ENCODE measurements at places on chromosomes 1 and 21.

- DNase-seq, result peak; percentile 64
These were observed at the start of gene VANGL1 for GRCh38 chr1:115641762-115642167. Gene VANGL1, plus strand, starts transcription at chr1:115641970. Its CDS starts 9,444 bp downstream, at chr1:115651414.

GRCh38 chr1:59394706-59395425, 98.0 kb downstream of the FGGY start:
- no peak for DNase-seq

GRCh38 chr1:112881742-112882127, 74.3 kb downstream of the SLC16A1 start:
- no peak for DNase-seq

GRCh38 chr1:226638001-226638601, 89.5 kb downstream of the STUM start:
- DNase-seq, result no peak

DNA sequence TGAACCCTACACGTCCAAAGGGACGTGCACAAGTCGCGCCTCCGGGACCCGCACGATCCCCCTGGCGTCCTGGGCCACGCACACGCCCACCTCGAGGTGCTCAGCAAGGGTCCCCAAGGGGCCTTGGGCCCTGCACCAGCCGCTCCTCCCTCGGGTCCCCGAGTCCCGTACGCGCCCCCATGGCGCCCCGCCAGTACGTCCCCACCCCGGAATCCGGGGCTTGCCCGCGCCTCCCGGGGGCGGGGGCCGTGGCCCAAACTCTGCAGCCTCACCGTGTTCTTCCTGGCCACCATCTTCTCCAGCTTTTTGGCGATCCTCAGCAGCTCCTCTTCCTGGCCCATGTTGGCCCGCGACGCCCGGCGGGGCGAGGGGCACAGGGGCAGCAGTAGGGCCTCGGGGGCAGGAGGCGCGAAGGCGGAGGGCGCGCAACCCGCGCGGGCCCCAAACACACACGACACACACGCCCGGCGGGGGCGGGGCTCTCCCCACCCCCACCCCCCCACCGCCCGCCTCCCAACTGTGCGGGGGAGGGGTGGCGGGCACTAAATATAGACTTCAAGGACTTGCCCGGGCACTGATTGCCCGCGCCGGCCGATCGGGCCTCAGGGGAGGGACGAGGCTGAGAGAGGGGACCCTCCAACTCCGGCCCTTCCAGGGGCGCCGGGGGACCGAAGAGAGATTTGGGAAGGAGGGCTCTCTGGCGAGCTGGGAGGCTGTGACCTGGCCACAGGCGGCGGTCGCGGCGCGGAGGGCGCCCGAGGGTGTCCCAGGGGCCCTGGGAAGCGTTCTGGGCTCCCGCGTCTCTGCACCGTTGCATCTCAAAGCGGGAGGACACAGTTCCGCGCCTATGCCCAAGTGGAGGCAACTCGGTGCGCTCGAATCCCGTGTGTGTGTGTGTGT, at the start of gene TCEA3:
Gene TCEA3 (minus strand): TSS at position 456 of the 900 bp plus-strand sequence. CDS start 115 bp downstream, at position 341.
- no peak for DNase-seq

GRCh38 chr21:29334717-29335428, 36.2 kb downstream of the BACH1 start:
- DNase-seq, result peak; percentile 79

- DNase-seq, result no peak
These were observed 107.6 kb upstream of the NFIA start for GRCh38 chr1:60974524-60975372.

- DNase-seq, result no peak
These were observed 23.0 kb downstream of the RGS2 start for GRCh38 chr1:192831706-192832355.

DNA sequence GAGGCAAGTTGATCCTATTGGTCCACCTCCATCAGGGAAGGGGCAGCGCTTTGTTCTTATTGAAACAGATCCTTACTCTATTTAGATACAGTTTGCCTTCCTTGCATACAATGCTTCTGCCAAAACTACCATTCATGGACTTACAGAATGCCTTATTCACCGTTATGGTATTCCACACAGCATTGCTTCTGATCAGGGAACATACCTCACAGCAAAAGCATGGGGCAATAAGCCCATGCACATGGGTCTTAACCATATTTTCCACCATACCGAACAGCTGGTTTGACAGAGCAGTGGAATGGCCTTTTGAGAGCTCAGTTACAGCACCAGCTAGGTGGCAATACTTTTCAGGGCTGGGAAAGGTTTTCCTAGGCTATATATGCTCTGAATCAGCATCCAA, 544.8 kb upstream of the ADGRL4 start:
- DNase-seq, result no peak

- DNase-seq, result no peak
These were observed 54.6 kb downstream of the STXBP3 start for GRCh38 chr1:108801101-108801500.

- DNase-seq, result no peak
These were observed 73.5 kb upstream of the AKT3 start for GRCh38 chr1:243923292-243924171.

GRCh38 chr1:210705086-210705485, 376.4 kb downstream of the HHAT start:
- no peak for DNase-seq

DNA sequence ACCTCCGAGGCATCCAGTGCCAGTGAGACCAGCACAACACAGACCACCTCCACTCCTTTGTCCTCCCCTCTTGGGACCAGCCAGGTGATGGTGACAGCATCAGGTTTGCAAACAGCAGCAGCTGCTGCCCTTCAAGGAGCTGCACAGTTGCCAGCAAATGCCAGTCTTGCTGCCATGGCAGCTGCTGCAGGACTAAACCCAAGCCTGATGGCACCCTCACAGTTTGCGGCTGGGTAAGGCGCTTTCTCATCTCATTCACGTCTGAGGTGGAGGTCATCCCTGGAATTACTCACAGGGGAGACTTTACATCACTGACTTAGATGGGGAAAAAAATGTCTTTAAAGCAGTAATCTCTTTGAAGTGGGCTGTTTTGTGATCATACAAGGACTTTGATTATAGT, 106.3 kb downstream of the CD247 start:
- no peak for DNase-seq

DNA sequence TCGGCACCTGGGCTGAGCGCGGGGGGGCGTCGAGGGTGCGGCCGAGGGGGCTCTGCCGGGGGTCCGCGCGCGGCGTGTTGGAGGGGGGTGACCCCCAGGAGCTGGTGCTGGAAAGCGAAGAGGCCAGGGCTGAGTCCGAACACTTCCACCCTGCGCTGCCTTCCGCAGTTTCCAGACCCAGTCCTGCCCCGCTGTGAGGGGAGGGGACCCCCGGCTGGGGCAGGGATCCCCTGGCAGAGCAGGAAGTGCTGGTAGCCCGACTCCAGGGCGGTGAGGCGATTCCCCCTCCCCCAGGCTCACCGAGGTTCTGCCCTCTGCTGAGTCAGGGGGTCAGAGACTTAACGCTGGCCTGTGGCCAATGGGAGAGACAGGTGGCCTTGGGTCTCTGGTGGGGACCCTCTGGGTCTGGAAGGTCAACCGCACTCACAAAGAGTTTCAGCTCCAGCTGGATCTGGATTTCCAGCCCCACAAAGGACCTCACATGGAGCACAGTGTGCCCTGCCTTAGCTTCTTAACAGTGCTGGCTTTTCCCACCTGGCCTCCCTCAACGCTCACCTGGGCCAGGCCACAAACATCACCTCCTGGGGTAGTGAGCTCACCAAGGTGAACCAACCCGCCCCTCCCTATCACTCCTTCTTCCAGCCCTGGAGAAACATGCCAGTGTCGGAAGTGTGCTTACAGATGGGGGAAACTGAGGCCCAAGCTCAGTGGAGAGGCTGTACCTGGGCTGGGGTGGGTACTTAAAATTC, 39.8 kb upstream of the SYNC start:
- DNase-seq, result no peak

- DNase-seq, result peak; percentile 44
These were observed 10.7 kb upstream of the RGS16 start for GRCh38 chr1:182614796-182615454.

DNA sequence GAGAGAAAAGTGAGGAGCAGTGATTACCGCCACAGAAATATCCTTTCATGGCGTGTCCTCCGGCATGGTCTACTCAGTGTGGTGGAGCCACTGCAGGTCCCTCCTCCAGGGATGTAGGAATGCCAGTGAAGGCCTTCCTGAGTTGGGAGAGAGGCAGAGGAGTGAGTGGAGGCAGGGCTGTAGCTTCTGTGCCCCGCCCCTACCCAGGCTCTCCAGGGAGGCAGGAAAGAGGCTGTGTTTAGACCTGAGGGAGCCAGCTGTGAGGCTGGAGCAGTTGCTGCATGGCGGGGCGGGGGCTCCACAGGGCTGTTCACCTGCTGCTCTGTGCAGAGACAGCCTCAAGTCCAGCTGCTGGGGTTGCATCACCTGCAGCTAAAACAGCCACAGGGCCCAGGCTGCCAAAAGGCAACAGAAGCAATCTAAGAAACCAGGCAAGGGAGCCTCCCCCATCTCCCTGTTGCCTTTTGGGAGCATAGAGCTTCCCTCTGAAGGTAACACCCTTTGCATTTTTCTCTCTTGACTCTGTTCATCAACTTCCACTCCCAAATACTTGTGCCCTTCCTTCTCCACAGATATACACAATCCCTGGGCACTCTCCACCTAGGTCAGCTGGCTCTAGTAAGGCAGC, 801 bp upstream of the ANXA9 start:
- peak; percentile 57 for DNase-seq

GRCh38 chr1:37052120-37052519, 17.8 kb upstream of the GRIK3 start:
- no peak for DNase-seq

GRCh38 chr1:48203287-48203900, 19.1 kb upstream of the SLC5A9 start:
- DNase-seq, result no peak

DNA sequence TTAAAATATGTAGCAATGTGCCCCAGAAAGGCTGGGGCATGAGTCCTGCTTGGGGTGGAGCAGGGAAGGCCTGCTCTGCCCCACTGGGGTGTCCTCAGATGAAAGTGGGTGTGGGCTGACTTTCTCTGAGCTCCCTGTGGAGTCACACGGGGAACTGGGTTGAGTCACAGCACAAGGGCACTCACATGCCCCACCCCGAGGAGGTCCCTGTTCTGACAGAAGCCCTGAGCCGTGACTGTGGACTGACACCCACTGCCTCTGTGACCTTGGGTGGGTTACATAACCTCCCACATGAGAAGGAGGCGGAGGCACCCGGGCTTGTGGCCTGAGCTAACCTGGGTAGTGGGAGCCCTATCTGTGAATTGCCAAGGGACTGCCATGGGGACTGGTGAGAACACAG, 52.5 kb upstream of the TINAGL1 start:
- peak; percentile 87 for DNase-seq

DNA sequence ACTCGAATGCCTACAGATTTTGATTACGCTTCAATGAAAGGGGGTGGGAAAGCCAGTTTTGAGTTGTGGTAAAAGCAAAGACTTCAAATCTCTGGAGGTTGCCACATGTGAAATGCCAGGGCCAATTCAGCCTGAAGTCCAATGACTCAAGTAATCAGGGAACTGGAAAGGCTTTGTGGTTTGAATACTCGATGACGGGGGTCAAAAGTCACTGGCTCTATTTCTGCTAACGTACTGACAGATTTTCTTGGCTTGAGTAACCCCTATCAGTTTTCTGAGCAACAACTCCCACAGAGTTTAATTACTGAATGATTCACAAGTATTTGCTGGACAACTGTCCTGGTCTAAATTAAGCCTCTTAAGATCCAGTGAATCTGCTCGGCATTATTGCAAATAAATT, 152.2 kb downstream of the SIPA1L2 start:
- DNase-seq, result no peak

DNA sequence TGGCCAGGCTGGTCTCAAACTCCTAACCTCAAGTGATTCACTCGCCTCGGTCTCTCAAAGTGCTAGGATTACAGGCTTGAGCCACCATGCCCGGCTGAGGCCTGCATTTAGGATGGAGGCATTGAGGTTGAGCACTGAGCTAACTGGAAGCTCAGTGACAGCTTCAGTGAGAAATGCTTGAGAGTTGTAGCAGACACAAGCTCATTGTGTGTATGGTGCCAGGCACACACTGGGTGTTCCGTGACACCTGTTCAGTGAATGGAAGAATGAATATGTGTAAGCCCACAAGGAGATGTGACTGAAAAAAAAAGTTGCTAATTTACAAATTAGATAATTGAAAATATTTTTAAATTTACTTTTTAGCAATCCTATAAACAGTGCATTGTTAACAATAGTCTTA, 21.8 kb downstream of the LURAP1 start:
- no peak for DNase-seq

- DNase-seq, result no peak
These were observed 31.6 kb downstream of the CDC14A start for GRCh38 chr1:100383743-100384405.

DNA sequence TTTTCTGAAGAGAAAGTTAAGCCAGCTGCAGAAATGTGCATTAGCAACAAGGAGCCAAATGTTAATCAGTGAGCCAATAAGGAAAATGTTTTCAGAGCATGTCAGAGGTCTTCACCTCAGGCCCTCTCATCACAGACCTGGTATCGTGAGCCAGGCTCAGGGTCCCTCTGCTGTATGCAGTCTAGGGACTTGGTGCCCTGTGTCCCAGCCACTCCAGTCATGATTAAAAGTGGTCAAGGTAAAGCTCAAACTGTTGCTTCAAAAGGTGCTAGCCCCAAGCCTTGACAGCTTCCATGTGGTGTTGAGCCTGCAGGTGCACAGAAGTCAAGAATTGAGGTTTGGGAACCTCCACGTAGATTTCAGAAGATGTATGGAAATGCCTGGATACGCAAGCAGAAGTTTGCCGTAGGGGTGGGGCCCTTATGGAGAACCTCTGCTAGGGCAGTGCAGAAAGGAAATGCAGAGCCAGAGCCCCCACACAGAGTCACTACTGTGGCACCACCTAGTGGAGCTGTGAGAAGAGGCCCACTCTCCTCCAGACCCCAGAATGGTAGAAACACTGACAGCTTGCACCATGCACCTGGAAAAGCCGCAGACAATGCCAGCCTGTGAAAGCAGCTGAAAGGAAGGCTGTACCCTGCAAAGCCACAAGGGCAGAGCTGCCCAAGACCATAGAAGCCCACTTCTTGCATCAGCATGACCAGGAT, 1128.7 kb downstream of the AMY1C start:
- no peak for DNase-seq

- no peak for DNase-seq
These were observed 111.9 kb downstream of the NRIP1 start for GRCh38 chr21:14952916-14953315.
